Gastrocnemius medialis (tissue), 4 donors: ENCODE measurements at places on chromosomes 7 and 10. TPM values are rescaled to one million over a fixed set of nuclear protein-coding genes. Genes with fewer than 3 reads are reported as not detected.

SLC16A12 gene
- total RNA-seq = 1.2 TPM

DNA sequence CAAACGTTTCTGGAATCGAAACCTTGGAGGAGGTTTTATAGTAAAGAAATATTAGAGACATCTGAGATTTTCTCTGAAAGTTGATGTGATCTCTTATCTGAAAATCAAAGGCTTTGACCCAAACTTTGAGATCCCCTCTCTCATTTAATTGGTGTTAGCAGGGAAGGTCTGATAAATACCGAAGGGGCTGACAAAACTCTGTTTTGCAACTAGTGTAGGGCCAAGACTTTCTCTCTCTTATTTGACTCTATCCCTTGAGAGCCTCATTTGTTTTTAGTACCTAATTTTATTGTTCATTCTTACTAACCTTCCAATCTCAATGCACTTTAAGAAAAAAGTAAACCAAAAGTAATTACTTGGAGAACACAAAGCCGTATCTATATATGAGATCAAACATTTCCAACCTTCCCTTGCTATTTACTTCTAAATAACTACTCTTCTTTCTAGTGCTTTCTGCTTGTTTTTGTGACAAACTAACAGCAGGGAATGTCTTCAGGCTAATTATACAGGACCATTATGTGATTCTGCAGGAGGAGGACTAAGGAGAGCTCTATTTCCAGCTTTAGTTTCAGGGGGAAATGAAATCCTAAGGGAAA lies 33.4 kb upstream of the NPVF start:
- H3K27ac ChIP-seq = no peak overlapping the region
- no peak overlapping the region for H3K4me3 ChIP-seq
- no peak for DNase-seq

- no peaks in the 10 kb centered on the region for H3K36me3 ChIP-seq
- no peaks in the 10 kb centered on the region for H3K27me3 ChIP-seq
- H3K4me3 ChIP-seq = no peak overlapping the region
- no peak overlapping the region for H3K27ac ChIP-seq
- no peaks in the 10 kb centered on the region for H3K4me1 ChIP-seq
- no peak for DNase-seq
These were observed 30.5 kb downstream of the ARMC3 start for GRCh38 chr10:22958338-22958737.

SH2D4B gene
- total RNA-seq = not detected

- no peak overlapping the region for H3K4me3 ChIP-seq
- no peaks in the 10 kb centered on the region for H3K36me3 ChIP-seq
- no peaks in the 10 kb centered on the region for H3K27me3 ChIP-seq
- no peak for DNase-seq
- no peak overlapping the region for H3K27ac ChIP-seq
- no peaks in the 10 kb centered on the region for H3K4me1 ChIP-seq
These were observed 69.7 kb upstream of the ATP6V0A4 start for GRCh38 chr7:138867744-138868143.

RADIL gene
- 2.1 TPM for total RNA-seq

GRCh38 chr7:26987338-26987737 lies 108.5 kb downstream of the HOXA1 start:
- H3K4me1 ChIP-seq = no peaks in the 10 kb centered on the region
- H3K36me3 ChIP-seq = no peaks in the 10 kb centered on the region
- H3K27me3 ChIP-seq = no peaks in the 10 kb centered on the region
- no peak overlapping the region for H3K27ac ChIP-seq
- no peak overlapping the region for H3K4me3 ChIP-seq
- DNase-seq = no peak

PKD2L1 gene
- not detected for total RNA-seq

GPNMB gene
- 19.3 TPM for total RNA-seq

GRCh38 chr10:132396494-132397035 lies 435 bp upstream of the PWWP2B start:
- peaks cover 19% of the 10 kb centered on the region for H3K4me1 ChIP-seq
- H3K4me3 ChIP-seq = peak overlapping the region; percentile 72
- H3K27me3 ChIP-seq = no peaks in the 10 kb centered on the region
- no peak for DNase-seq
- peak overlapping the region; percentile 98 for H3K27ac ChIP-seq
- no peaks in the 10 kb centered on the region for H3K36me3 ChIP-seq

TMEM176B gene
- 5.8 TPM for total RNA-seq

DNA sequence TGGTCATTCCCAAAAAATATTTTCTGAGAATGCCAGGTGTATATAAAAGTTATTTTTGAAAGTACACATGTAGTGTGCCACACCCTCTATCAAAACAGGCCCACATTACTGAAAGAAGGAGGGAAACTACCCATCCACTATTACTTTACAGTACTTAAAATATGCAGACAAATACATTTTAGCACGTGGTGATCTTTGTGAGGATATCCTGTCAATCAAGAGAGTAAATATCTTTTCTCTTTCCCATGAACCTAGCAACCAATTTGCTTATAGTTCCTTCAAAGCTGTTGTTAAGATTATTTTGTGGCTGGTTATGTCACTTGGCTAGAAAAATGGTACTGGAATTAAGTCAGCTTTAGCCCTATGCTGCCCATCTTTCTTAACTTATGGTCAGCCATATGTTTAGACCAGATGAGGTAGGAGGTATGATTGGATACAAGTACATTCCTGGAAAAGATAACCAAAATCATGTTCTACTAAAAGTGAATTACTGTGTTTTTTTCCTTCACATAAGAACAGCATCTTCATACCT lies 70.1 kb downstream of the AUTS2 start:
- H3K27ac ChIP-seq = no peak overlapping the region
- DNase-seq = no peak
- H3K27me3 ChIP-seq = no peaks in the 10 kb centered on the region
- H3K4me1 ChIP-seq = peaks cover 16% of the 10 kb centered on the region
- H3K36me3 ChIP-seq = no peaks in the 10 kb centered on the region

DNA sequence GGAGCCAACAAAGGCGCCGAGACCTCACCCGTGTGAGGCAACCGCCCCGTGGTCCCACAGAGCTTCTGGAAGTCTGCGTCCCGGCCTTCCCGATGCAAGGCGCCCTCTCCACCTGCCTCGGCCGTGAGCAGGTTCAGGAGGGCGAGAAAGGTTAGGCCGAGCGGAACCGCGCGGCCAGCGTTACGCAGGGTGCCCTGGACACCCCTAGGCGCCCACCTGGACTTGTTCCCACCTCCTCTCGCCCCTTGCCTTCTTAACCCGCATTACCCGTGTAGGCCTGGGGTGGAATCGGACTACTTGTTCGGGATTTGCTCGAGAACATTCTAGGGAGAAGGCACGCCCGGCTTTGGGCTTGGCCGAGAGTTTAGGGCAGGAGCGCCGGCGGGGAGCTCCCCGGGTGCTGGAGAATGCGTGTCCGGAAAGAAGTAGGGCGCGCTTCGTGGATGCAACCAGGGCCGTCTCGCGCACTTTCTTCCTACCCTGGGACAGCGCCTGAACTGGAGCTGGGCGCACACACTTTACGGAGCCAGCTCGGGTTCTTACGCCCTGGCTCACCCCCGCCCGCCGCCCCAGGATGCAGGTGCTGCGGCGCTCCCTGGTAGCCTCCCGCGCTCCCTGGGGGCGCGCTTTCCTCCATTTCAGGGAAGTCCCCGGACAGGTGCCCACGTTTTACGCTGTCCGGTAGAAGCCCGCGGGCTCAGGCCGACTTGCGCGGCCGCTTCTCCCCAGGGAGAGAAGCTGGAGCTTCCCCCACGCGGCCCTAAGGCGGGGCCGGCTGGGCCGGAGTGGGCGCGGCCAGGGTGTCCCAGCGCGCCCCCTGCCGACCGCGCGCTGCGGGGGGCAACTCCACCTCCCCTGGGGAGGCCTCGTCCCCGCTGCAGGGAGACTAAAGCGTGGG lies 74.5 kb downstream of the INSIG1 start:
- DNase-seq = no peak
- H3K27me3 ChIP-seq = peaks cover 76% of the 10 kb centered on the region
- H3K4me3 ChIP-seq = peak overlapping the region; percentile 27
- no peaks in the 10 kb centered on the region for H3K36me3 ChIP-seq
- no peak overlapping the region for H3K27ac ChIP-seq
- H3K4me1 ChIP-seq = peaks cover 28% of the 10 kb centered on the region

RHEB gene
- total RNA-seq = 159 TPM

GRCh38 chr7:2843191-2843685 lies 870 bp downstream of the GNA12 start:
- peaks cover 12% of the 10 kb centered on the region for H3K4me1 ChIP-seq
- peak overlapping the region; percentile 48 for H3K27ac ChIP-seq
- H3K4me3 ChIP-seq = peak overlapping the region; percentile 53
- no peak for DNase-seq
- peaks cover 7% of the 10 kb centered on the region for H3K36me3 ChIP-seq
